ENCODE measurements at places on chromosomes 3 and 15.

- DNase-seq: no peak
Measured at GRCh38 chr15:54017959-54018358, 39.7 kb downstream of the UNC13C start.

GRCh38 chr3:120652281-120652680 is 29.8 kb downstream of the HGD start:
- no peak for DNase-seq

GRCh38 chr3:66661628-66662027 is 160.8 kb upstream of the LRIG1 start:
- DNase-seq: no peak

GRCh38 chr3:188948997-188949389 is 222.8 kb upstream of the TPRG1 start:
- DNase-seq: no peak

DNA sequence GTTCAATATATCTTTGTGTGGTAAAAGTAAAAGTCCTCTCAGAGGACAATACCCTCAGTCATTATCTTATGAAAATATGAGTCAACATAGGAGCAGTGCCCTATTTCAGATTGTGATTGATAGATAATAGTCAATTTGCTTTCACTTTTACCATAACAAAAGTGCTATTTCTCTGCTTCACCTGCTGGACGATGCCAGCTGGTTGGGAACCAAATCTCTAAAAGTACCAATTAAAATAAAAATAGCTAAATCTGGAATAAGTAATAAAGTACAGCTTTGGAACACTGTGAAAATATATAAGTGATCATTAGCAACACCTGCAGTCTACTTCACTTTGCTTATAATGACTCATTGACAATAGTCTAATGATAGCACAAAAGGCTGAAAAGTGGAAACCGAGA is 390.3 kb upstream of the AGTR1 start:
- no peak for DNase-seq

- DNase-seq: no peak
Measured at GRCh38 chr15:49675041-49675440, 54.2 kb downstream of the DTWD1 start.

DNA sequence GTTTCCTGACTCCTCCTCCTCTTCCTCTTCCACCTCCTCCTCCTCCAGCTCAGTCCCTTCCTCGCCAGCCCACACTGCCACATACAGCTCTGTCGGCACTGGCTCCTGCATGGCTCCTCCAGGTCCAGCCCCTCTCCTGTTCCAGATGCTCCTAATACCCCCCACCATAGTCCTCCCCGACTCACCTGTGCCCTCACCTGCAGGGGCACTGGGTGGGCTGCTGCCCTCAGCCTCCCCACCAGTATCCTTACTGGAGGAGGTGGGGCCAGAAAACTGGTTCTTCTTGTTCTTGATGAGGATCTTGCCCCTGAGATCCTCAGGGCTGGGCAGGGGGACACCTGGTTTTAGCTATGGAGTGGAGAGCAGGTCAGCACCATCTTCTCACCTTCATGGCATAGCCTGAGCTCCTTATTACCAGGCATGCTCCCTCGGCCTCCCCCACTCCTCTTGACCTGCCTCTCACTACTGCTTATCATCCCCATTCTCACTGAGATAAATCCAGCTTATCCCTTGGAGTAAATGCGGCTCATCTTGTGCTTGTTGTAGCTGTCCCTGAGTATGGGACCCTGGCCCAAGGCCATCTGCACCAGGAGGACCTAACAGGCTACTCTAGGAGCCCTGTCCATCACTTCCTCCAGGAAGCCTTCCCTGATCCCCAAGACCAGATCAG is 11.0 kb downstream of the PLCB2 start:
- no peak for DNase-seq

DNA sequence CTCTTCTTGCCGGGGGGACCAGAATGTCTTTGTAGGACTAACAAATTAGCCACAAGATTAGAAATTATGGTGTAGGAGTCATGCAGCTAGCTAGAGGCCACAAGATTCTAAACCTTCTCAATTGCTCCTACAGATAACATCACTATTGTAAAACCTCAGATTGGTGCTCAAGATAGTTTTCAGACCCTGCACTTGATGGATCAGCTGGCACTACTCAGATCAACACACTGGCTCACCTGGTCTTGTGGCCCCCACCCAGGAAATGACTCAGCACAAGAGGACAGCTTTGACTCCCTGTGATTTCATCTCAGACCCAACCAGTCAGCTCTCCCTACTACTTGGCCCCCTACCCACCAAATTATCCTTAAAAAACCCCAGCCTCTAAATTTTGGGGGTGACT is 124.1 kb upstream of the RASGRP1 start:
- no peak for DNase-seq

GRCh38 chr3:150447631-150448465 is 39.8 kb downstream of the TSC22D2 start:
- DNase-seq: no peak

Measured in left forelimb (tissue), 1 donor.